Activated CD8-positive, alpha-beta T cell treated with anti-CD3 and anti-CD28 coated beads, Interleukin-2, amount 10 ng/mL, durations not matched to agents 7 days and 5 days (primary cell): ENCODE measurements at places on chromosomes 7 and 10. TPM values are rescaled to one million over a fixed set of nuclear protein-coding genes. Genes with fewer than 3 reads are reported as not detected.
A peak's percentile ranks its signal among the peaks of the same experiment; 100 is the strongest.

DNA sequence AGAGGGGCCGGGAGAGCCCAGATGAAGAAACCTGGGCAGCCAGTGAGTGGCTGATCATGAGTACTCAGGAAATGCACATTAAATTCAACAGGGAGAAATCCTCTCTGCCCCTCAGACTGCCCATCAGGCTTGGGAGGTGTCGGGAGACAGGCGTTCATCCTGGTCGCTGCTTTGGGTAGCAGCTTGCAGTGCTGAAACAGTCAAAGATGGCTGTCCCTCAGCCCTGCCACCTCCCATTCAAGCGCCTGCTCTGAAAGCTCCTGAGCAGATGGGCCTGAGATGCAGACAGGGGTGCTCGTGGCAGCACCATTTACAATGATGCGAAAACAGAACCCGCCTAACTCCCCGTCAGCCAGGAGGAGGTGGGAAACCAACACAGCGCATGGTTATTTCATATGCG lies 3.6 kb upstream of the JAKMIP3 start:
- DNase-seq, result no peak
- no peaks in the 10 kb centered on the region for H3K4me1 ChIP-seq
- H3K4me3 ChIP-seq, result no peak overlapping the region
- peaks cover 16% of the 10 kb centered on the region for H3K27me3 ChIP-seq

- H3K27ac ChIP-seq, result peak overlapping the region; percentile 51
- peak overlapping the region; percentile 40 for H3K4me3 ChIP-seq
- DNase-seq, result no peak
Measured at GRCh38 chr10:1939016-1939415, 201.7 kb upstream of the ADARB2 start.

DNA sequence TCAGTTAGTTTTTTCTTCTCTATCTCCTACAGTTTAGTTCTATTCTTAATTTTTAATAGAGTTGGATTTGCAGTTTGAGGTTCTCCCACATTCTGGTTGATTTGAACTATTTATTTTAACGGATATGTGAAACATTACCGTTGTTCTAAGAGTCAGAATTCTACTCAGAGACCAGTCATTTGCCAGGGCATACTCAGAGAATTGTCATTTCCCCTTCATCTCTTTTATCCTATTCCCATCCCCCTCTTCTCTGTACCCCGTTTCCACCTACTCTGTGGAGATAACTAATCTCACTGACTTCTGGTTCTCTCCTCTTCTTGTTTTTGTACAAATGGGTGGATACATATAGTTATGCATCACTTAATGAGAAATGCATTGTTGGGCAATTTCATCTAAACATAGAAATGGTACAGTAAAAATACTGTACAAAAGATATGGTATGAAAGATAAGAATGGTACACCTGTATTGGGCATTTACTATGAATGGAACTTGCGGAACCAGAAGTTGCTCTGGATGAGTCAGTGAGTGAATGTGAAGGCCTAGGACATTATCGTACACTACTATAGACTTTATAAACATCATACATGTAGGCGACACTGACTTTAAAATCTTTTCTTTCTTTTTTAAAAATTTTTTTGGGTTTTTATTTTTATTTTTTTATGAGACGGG lies 53.1 kb downstream of the INPP5F start:
- H3K36me3 ChIP-seq, result peaks cover 3% of the 10 kb centered on the region
- H3K27me3 ChIP-seq, result no peaks in the 10 kb centered on the region
- H3K4me1 ChIP-seq, result peaks cover 9% of the 10 kb centered on the region
- no peak for DNase-seq
- H3K4me3 ChIP-seq, result no peak overlapping the region
- H3K27ac ChIP-seq, result no peak overlapping the region

DNA sequence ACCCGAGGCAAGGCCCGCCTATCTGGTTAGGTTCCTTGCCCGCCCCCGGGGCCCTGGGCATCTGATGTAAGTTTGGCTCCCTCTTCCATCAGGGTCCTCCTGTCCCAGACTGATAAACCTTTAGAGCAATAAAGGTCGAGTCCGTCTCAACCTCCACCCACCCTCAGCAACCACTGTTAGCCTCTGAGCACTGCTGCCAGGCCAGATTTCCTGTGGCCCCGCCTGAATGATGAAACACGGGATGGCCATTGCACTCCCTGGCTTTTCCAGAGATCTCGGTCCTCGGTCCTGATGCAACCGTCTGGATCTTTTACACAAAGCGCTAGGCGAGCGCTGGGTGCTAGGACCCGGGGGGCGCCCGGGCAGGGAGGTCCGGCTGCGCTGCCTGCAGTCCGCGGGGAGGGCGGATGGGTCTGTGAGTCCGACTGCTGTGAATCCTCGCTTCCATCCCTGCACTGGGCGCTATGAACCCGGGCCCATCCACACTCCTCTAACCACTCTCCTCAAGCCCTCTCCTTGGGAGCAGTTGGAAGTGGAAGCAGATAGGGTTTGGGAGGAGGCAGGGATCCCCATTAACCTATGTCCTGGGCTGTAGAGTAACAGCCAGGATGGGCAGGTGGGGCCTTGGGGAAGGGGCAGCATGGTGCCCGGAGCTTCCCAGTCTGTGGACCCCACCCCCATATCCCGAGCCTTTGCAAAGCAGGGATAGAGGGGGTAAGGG lies 875 bp upstream of the DDIT4 start:
- peak; percentile 70 for DNase-seq
- peaks cover 58% of the 10 kb centered on the region for H3K4me1 ChIP-seq
- H3K27ac ChIP-seq, result peak overlapping the region; percentile 91
- H3K4me3 ChIP-seq, result peak overlapping the region; percentile 90

DNA sequence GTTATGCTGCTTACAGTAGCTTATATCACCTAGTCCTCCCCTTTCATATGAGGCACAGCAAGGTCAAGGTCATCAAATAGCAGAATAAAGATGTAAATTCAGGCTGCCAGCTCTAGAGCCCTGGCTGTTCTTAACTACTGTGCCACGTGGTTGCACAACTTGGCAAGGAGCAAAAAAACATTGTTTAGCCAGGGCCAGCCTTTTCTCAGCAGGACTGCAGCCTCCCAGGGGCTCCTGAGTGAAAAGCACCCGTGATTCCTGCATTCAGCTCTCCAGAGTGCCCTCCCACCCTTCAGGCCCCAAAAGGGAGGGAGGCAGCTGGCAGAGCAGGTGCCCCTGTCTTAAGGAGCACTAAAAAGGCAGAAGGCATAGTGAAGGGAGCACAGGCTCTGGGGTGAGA lies 31.8 kb upstream of the TM9SF3 start:
- H3K4me3 ChIP-seq, result no peak overlapping the region
- H3K36me3 ChIP-seq, result peaks cover 4% of the 10 kb centered on the region
- H3K4me1 ChIP-seq, result peaks cover under 1% of the 10 kb centered on the region
- no peak for DNase-seq
- no peak overlapping the region for H3K27ac ChIP-seq

DNA sequence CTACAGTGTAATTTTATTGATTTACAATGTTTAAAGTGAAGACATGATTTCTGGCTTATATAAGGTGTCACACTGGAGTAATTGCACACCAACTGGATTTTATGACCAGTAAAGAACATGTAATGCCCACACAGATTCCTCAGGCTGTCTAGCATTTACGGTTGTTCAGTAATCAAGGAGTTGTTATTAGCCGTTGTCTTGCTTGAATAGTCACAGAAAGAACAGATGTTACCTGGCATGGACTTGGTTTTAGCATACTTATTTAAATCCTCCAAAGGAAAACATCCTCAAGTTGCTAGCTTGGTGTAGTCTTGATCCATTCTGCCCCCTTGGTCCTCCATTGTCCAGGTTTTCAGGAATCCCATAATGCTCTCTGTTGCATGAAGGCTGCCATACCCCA lies 65.8 kb downstream of the POU6F2 start:
- DNase-seq, result no peak
- no peak overlapping the region for H3K27ac ChIP-seq
- no peaks in the 10 kb centered on the region for H3K27me3 ChIP-seq

DNA sequence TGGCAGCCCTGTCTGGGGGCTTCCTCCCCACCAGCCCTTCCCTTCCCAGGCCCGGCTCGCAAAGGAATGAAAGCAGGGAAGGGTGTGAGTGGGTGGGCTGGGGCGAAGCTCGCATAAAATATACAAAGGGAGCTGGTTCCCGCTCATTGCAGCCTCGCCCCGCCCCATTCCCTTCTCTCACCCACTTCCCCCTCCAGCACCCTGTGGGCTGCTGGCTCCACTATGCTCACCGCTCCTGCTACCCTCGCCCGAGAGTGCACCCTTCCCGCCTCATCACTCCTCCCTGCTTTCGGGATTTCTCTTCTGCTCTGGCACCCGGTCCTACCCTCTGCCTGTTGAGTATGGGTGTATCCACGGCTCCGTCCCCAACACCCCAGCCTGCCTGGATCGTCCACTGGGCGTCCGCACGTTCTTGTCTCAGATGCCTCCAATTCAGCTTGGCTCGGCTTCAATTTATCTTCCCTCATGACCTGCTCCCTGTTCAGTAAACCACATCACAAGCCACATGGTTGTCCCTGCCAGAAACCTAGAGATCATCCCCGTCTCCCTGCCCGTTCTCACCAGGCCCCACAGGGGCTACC lies 14.4 kb upstream of the TTYH3 start:
- H3K4me1 ChIP-seq, result no peaks in the 10 kb centered on the region
- peaks cover 9% of the 10 kb centered on the region for H3K27me3 ChIP-seq
- no peak overlapping the region for H3K4me3 ChIP-seq

DNA sequence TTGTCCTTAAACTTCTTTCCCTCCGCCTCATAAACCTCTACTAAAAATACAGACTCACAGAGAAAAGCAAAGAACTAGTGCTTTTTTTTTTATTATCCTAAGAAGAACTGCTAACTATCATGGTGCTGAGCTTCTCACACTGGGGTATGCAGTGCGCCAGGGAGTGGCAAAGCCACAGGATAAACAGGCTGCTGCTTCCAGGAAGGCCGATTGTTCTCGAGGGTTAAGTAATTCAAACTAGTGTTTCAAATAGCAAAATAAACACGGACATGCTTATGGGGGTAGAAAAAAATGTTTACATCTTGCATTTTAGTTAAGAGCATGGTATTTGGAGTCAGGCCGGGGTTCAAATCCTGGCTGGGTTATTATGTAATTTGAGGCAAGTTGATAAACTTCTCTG lies 157.0 kb downstream of the TAX1BP1 start:
- H3K27me3 ChIP-seq, result no peaks in the 10 kb centered on the region
- DNase-seq, result no peak
- H3K4me1 ChIP-seq, result peaks cover 49% of the 10 kb centered on the region
- H3K36me3 ChIP-seq, result no peaks in the 10 kb centered on the region
- H3K27ac ChIP-seq, result no peak overlapping the region
- no peak overlapping the region for H3K4me3 ChIP-seq

- no peaks in the 10 kb centered on the region for H3K4me1 ChIP-seq
- no peaks in the 10 kb centered on the region for H3K36me3 ChIP-seq
- no peak for DNase-seq
- no peak overlapping the region for H3K27ac ChIP-seq
Measured at GRCh38 chr10:133509700-133510099, 17.5 kb upstream of the CYP2E1 start.

DNA sequence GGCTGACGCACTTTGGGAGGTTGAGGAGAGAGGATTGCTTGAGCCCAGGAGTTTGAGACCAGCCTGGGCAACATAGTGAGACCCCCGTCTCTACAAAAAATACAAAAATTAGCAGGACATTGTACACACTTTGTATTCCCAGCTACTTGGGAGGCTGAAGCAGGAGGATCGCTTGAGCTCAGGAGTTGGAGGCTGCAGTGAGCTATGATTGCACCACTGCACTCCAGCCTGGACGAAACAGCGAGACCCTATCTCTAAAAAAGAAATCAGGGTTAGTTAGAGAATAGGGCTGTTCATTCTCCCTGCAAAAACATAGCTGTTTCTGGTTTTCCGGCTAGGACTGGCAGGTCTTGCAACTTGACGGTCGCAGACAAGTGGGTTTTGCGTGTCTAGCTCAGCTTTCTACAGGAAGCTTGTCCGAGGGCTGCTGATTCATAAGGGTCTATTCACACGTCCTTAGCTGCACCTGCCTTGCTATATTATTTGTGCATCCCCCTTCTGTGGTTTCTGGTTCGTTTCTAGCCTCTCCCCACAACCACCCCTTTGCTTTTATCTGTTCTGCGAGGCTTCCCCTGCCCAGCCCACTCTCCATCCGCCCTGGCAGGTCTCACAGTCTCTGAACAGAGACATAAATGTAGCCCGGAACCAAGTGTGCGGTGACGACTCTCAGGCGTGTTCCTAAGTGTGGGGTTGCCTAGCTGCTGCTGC lies 10.7 kb downstream of the AMZ1 start:
- peak; percentile 94 for DNase-seq
- peaks cover 32% of the 10 kb centered on the region for H3K4me1 ChIP-seq

GRCh38 chr7:77747178-77747577 lies 50.9 kb downstream of the RSBN1L start:
- no peak overlapping the region for H3K27ac ChIP-seq
- H3K4me3 ChIP-seq, result no peak overlapping the region
- H3K36me3 ChIP-seq, result peaks cover 46% of the 10 kb centered on the region
- peaks cover 14% of the 10 kb centered on the region for H3K4me1 ChIP-seq
- H3K27me3 ChIP-seq, result no peaks in the 10 kb centered on the region

GRCh38 chr10:7157091-7157490 lies 253.7 kb downstream of the SFMBT2 start:
- no peak overlapping the region for H3K27ac ChIP-seq
- no peak for DNase-seq
- H3K4me1 ChIP-seq, result peaks cover 26% of the 10 kb centered on the region
- peaks cover 4% of the 10 kb centered on the region for H3K27me3 ChIP-seq
- H3K4me3 ChIP-seq, result no peak overlapping the region
- peaks cover 60% of the 10 kb centered on the region for H3K36me3 ChIP-seq

DNA sequence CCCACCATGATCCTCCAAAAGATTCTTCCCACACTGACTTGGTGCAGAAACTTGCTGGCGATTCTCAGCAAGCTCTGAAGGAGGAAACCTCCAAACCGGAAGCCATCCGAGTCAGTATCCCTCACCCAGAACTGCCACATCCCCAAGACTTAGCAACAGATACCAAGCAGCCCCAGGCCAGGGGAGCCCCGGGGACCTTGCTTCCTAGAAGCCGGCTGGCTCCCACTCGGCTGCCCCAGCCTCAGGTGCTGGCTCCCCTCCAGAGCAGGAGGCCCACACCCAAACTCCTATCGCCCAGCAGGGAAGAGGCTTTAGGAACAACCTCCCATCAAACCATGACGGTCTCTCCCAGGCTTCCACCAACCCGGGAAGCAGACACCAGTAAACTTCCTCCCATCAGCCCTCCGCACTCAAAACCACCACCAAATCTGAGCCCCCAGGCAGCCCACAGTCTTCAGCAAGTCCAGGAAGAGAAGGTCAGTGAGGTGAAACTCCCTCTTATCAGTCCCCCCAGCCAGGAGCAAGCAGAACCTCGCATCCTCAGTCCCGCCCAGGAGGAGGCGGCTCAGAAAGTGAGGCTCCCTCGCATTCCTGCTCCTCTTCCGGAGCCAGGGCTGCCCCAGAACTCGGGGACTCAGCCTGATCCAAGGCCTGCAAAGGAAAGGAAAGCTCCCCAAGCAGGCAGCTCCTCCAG lies 82.3 kb downstream of the LRGUK start:
- no peaks in the 10 kb centered on the region for H3K36me3 ChIP-seq
- peaks cover 8% of the 10 kb centered on the region for H3K27me3 ChIP-seq
- H3K4me1 ChIP-seq, result no peaks in the 10 kb centered on the region

Gene INPP5F
- 15.9 TPM for total RNA-seq

Gene HOXA3
- total RNA-seq, result not detected

Gene SEMA3C
- not detected for total RNA-seq

Gene OR6V1
- total RNA-seq, result not detected

Gene NAT16
- not detected for total RNA-seq

Gene FRMPD2
- total RNA-seq, result not detected
